Stimulated activated CD4-positive, alpha-beta T cell treated with anti-CD3 and anti-CD28 coated beads, Interleukin-12 subunit alpha, Interleukin-12 subunit beta, amount 100 ng/mL, for 24 hours (primary cell): ENCODE measurements at places on chromosomes 7 and 10.

- no peak for DNase-seq
These were observed 8.1 kb upstream of the FAM107B start for GRCh38 chr10:14782691-14783363.

DNA sequence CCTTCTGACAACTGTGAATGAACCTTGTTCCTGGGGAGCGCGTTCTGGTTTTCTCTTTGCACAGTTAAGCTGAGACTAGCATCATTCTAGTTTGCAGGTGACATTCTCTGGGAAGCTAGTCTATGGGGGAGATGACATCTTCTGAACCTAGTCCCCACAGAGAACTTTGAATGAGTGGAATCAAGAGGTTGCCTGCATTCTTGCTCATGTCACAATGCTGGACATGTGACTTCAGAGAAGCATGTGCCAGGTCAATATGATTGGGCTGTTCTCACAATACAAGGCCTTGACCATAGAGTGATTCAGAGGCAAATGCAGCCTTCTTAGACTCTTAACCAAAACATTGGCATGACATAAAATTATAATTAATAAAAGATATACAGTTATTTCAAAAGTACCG is 22.1 kb downstream of the KLLN start:
- no peak for DNase-seq

- no peak for DNase-seq
These were observed 26.6 kb upstream of the PURB start for GRCh38 chr7:44911911-44912310.

- no peak for DNase-seq
These were observed 377.6 kb downstream of the DNAJB6 start for GRCh38 chr7:157714166-157715070.

DNA sequence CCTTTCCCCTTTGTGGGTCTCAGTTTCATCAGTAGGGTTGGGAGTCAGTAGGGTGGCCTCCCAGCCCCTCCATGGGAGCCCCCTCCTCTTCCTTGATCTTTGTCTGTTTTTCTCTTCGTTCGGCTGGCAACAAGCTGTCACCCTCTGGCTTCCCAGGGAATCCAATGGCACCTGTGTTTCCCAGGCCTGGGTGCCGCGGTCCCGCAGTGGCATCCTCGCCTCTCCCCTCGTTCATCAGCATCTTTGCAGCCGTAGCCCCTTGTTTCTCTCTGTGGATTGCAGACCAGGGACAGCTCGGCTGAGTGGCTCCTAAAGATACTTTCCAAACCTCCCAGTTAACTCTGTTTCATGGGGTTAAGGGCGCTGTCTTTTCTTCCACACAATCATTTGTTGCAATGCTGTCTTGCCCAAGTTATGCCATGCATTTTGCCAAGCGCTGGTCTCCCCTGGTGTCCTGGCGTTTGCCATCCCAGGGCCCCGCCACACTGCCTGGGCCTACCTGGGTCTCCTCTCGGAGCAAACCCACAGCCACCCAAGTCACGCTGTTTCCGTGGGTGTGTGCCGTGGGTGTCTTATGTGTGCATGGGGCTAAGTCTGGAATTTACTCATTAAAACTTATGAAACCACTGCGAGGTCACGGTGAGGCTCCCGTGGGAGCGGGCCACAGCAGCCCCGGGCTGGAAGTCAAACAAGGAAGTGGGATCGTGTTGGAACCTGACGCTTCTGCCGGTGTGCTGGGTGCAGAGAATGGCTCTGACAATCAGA is 189.4 kb upstream of the SHH start:
- DNase-seq: no peak

- no peak for DNase-seq
These were observed 129.3 kb downstream of the GFRA1 start for GRCh38 chr10:116143673-116144222.

GRCh38 chr7:120064565-120064964 is 208.4 kb upstream of the KCND2 start:
- DNase-seq: no peak

GRCh38 chr10:56912043-56912442 is 551.0 kb upstream of the ZWINT start:
- no peak for DNase-seq

GRCh38 chr7:82317760-82318159 is 125.8 kb downstream of the CACNA2D1 start:
- no peak for DNase-seq

- no peak for DNase-seq
These were observed 16.5 kb upstream of the TRIM8 start for GRCh38 chr10:102627736-102628293.
